ENCODE measurements at places on chromosomes 1 and 21.
A peak's percentile ranks its signal among the peaks of the same experiment; 100 is the strongest.

GRCh38 chr1:220186752-220187151, 85.5 kb downstream of the RAB3GAP2 start:
- DNase-seq, result no peak

DNA sequence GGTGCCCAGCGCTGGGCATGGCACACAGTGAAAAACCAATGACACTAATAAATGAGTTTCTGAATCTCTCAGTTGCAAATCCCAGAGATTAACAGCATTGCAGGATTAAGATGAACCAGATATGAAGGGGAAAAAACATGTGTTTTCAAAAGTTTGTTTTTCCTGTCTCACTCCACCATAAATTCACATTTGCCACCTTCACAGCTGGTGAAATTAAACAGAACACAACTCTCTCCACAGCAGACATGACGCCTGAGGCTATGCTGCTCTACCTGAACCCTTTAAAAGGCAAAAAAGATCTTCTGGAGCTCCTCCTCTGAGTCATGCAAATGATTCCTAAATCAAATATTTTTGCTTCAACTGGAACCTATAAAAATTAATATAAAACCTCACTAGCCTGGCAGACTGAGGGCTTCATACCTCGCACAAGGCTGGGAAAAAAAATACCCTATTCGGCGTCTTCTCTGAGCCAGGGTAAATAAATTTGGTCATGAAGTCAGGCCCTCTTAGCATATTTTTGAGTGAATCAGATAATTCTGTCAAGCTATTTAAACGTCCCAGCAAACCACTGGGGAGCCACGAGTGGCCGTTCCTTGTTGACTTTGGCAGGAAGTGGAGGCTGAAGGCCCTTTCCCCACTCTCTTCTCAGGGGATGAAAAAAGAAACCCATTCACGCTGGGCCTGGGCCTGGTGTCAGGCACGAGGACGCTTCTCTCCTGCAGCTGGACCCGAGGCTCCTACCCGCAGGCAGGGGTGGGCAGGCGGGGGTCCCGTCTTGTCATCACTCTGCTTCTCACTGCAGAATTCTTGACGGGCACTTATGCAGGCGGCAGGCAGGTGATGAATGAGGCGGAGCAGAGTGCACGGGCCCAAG, 53.0 kb downstream of the DMRTB1 start:
- DNase-seq, result no peak

DNA sequence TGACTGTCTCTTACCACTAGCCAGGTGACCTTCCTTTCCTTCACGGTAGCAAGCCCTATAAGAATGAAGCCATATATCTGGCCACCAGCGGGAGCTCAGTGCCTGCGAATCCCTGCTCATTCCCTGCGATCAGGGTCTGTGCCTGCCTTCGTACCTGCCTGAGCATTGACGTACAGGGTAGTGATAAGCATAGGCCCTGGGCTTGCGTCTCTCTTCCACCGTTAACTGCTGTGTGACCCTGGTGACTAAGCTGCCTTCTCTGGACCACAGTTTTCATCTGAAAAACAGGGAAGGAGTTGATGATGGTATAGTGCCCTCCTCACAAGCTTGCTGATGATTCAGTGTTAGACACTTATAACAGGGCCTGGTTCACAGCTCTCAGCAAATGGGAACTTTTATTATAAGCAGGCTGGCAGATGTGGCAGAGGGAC, 4.1 kb downstream of the ZC3H12A start:
- DNase-seq, result peak; percentile 74

DNA sequence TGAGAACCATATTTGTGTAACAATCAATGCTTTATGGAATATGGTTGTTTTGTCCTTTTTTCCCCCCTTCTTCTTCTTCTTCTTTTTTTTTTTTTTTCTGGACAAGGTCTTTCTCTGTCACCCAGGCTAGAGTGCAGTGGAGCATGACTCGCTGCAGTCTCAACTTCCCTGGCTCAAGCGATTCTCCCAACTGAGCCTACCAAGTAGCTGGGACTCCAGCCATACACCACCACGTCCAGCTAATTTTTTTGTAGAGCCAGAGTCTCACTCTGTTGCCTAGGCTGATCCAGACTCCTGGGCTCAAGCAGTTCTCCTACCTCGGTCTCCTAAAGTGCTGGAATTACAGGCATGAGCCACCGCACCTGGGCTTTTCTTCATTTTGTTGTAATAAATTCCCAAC, 86.7 kb downstream of the FMN2 start:
- DNase-seq, result no peak

- DNase-seq, result peak; percentile 46
Measured at GRCh38 chr1:151145304-151146071, 943 bp downstream of the SEMA6C start.

DNA sequence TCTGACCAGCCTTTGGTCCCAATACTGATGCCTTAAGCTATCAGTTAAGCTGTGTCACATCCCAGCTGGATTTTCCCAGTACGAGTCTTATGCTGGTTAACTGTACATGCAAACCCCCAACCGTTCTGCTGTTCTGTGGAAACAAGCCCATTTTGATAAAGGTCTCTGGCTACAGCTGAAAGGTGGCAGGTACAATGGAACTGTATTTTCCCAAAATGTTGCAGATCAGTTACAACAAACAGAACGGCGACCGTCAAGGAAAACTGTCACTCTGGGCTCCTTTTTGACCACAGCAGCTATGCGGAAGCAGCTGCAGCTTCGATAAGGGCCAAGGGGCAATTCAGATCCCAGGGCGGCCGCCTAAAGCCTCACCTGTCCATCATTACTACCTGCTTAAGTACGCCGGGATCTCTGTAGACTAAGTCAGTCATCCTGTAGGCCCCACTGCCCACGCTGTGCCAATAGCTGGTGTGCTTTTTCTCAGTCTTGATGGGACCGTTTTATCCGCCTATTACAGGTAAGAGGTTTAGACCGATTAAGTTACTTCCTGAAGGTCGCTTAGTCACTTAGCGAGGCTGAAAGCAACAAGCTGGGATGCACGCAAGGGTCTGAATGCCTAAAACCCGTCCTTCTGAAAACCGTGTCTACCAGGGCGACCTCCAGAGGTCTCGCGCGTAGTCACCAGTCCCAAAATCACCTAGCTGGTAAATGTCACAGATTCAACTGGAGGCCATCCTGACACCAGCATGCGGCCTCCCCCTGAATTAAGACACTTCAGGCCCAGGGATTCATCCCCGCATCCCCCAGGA, 11.1 kb upstream of the RAB42 start:
- peak; percentile 65 for DNase-seq
